ENCODE measurements at places on chromosomes 6 and 20.
A peak's percentile ranks its signal among the peaks of the same experiment; 100 is the strongest.

DNA sequence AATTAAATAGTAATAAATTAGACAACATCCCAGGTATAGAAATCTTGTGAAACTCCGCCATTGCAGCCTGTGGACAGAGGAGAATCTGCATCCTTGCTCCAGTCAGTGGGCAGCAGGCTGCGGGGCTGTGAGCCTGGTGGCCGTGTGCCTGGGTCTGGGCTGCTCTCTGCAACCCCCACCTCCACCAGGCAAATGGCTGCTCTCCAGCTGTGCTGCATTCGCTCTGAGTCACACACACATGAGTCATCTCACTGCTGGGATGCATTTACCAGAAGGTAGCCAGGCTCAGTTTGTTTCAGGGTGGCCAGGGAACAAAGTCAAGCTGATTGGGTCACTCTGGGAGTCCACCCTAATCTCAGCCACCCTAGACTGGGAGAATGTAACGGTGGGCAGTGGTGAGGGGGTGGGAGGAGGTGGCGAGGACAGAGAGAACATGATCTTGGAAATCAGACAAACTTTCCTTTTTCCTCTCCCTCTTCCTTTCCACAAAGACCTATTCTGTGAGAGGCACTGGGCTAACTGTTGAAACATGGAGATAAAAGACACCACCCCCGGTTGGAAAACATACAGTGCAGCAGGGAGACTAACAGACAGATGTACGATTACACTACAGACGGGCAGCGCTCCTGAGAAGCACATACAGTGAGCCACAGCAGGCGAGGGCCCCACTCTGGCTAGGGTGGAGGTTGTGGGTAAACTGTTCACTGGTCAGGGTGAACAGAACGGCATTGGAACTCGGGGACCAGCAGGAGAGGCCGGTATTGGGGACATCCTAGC lies 59.2 kb downstream of the TRAM2 start:
- DNase-seq: peak; percentile 98

DNA sequence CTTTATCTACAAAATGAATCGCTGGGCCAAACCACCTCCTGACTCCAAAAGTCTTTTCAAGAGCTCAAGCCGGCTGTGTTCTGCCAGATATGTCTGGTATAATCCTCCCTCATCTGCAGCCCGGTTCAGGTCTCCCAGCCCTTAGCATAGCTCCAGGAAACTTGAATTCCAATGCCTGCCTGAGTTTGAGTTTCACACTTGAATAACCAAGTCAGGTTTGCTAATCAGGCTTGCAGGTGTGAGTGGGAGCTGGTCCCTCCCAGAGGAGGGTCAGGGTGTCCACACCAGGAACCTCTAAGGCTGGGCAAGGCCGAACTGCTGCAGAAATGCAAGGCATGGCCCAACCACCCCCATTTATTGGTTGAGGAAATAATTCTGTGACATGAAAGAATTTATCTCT lies 96.6 kb downstream of the TMEM242 start:
- DNase-seq: peak; percentile 38

- no peak for DNase-seq
Measured at GRCh38 chr6:96032661-96033060, 16.9 kb downstream of the FUT9 start.

GRCh38 chr20:54736421-54736820 lies 261.0 kb downstream of the DOK5 start:
- DNase-seq: no peak

GRCh38 chr6:85127168-85127498 lies 322.8 kb upstream of the NT5E start:
- DNase-seq: no peak

- DNase-seq: peak; percentile 71
Measured at GRCh38 chr6:135853227-135853626, 1.7 kb downstream of the PDE7B start.

DNA sequence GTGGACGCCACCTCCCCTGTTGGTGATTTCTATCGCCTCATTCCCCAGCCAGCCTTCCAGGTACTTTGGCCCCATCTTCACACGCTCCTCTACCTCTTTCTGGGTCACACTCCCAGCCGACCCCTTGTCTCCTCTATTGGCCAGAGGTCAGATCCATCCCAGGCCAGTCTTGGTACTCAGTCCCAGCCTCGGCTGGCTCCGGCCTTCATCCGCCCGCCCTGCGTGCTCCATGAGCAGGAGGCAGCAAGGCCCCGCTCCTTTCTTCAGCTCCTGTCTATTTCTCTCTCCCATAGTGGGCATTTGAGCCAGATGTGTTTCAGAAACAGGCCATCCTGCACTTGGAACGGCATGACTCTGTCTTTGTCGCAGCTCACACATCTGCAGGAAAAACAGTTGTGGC lies 2.6 kb downstream of the SKIC2 start:
- DNase-seq: no peak

- DNase-seq: no peak
Measured at GRCh38 chr6:12318749-12319148, 28.6 kb downstream of the EDN1 start.

- DNase-seq: no peak
Measured at GRCh38 chr6:111939902-111940301, 66.7 kb upstream of the FYN start.

GRCh38 chr20:38108438-38108985 lies 56.6 kb downstream of the TGM2 start:
- peak; percentile 52 for DNase-seq

DNA sequence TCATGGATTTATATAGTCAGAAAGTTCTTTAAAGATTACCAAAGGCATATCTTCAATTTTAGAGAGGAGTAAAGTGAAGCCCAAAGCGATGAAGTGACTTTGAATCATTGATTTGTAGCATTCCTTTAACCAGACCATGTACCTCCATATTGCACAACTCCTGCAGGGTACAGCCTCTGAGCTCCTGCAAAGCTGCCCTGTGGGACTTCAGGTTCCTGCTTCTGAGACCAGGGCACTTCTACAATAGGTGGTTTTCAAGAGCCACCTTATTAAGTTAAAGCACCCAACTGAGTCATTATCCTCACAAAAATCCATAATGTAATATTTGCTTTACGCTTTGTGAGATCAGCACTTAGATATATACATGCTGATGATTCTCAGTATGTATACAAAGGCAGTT lies 270.7 kb upstream of the RGS17 start:
- no peak for DNase-seq

DNA sequence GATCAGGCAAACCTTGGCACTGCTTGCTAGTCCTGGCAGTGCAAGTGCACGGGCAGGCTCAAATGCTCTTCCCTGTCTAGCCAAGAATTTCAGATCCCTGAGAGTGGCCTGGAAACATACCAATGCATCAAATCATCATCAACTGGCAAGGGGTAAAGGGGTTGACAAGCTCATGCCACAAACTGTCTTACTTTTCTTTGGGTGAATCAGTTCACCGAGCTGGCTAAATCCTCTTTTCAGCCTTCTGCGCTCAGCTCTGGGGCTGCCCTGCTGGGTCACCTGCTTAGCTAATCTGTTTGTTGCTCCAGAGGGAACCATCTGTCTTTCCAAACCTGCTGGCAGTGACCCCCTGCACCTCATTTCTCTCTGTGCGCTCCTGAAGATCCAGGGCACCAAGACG lies 59.5 kb downstream of the LYRM4 start:
- DNase-seq: no peak

DNA sequence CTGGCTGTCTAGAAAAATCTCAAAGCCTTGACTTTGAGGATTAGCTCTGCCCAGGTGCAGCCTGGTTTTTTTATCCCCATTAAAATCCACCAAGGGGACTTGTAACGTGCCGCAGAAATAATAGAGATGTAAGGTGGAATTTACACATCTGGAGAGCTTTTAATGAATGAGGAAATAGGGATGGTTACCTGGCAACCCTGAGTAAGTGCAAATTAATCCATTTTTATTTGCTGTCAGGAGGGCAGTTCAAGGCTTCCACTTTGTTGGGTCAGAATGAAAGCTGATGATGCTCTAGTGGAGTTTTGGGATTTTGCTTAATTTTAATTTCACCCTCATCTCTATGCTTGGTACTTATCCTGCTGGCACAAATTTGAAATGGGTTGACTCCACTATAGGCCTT lies 163.4 kb upstream of the CEP162 start:
- no peak for DNase-seq

DNA sequence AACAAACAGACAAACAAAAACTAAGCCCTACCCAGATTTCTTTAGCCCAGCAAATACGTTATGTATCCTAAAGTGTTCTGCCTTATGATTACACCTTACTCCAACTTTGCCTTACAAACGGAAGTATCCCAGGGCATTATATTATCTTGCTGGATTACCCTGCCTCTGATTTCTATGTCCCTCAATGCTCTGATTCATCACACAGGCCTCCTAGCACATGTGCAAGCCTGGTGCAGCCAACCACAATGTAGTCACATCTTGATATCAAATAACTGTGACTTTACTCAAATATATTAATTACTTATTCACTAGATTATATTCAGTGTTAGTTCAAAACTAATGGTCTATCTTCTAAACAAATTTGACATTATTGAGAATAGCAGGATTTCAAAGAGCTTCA lies 598.6 kb downstream of the TBC1D32 start:
- DNase-seq: peak; percentile 0

GRCh38 chr20:54622333-54623295 lies 147.2 kb downstream of the DOK5 start:
- peak; percentile 14 for DNase-seq

DNA sequence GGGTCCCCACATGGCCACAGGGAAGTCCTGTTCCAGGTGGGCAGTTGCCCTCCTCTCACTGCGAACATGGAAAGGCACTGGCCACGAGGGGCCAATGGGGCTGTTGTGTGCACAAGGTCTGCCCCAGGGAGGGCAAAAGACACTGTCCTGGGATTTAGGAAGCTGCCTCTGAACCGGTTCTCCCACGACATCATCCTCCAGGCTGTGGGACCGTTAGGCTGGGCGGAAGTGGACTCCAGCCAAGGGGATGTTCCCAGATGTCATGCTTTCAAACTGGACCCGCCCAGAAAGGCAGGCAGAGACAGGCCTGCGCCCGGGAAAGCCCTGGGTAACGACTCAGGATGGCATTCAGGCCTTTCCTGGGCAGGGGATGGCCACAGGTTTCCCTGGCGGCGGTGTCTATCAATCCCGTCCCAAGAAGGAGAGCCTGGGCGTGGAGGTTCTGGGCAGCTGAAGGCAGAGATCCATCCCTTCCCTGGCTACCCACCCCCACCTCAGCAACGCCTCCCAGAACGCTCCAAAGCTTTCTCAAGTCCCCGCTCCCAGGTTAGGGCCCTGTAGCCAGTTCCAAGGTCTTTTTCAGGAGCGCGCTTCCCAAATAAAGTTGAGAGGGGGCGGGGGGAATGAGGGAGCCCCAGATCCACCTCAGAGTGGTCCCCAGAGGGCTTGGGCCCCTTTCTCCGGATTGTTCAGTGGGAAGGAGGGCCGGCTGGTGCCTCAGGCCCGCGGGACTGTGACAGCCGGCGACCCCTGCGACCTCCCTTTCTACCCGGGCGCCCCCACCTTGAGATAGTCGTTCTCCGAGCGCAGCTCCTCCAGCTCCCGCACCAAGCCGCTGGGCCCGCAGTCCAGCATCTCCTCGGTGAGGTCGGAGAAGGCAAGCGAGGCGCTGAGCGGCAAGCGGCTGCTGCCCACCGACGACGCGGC lies 13.8 kb upstream of the TLDC2 start:
- DNase-seq: peak; percentile 90

DNA sequence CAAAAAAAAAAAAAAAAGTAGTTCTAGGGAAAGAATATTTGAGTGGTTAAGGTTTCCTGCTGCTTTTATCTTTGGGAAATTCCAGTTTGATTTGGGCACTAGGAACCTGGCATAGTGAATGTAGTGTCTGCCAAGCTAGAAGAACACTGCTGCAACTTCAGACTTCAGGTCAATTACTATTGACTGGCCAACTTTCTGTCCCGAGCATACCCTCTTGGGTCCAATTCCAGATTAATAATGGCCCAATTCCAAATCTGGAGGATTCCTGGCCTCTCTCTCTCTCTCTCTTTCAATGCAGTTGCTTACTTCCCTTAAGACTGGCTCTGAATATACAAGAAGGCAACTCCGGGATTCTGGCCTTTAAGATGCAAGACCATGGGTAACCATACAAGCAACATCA lies 74.9 kb downstream of the ANKEF1 start:
- no peak for DNase-seq

DNA sequence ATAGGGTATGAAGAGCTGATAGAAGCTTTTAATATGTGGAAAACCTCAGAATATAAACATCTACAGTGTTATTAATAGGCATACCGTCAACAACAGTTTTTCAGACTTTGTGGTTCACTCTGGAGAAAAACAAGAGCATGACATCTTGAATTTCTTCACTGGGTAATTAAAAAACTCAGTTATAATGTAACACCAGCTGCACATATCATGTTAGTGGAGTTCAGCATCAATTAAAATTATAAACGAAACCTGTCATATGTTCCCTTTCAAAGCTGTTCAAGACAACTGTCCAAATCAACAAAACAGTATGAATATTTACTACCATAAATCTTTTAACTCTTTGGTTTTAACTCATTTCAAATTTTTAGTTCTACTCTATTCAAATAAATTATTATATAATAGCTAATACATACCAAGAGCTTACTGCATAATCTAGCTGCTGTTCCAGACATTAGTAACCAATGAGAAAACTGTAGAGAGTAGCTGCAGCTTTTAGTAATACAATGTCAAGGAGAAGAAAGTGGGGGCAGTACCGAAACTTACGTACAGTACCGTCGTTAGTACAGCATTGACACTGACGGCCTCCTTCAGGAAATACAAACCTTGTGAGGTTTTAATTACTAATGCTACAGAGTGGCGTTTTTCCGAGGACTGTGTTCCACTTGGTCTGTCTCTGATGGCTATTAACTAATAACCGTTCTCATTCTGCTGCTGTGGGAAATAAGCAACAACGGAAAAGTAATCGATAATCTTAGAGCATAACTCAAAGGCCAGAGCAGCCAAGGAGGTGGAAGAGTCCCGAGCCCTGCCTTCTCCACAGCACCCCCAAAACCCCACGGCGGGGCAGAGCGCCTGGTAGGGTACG lies 532 bp upstream of the PM20D2 start:
- peak; percentile 29 for DNase-seq

GRCh38 chr6:44072959-44073611 lies 54.2 kb downstream of the MRPL14 start:
- peak; percentile 88 for DNase-seq

DNA sequence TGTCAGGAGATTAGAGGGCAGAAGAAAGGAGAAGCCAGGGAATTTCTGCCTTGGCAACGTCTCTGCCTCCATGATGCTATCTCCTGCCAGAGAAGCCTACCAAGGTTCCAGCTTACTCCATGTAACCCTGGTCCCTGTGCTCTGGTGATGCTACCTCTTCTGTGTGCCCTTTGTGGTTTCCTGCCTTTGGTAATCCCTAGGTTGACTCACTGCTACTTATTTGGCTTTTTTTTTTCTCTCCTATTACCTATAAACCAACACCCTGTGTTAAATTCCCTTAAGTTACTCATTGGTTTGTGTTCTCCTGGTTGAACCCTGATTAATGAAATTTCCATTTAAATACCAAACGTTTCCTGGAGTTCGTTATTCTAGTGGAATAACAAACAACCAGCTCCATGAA lies 527.8 kb upstream of the FLRT3 start:
- no peak for DNase-seq

DNA sequence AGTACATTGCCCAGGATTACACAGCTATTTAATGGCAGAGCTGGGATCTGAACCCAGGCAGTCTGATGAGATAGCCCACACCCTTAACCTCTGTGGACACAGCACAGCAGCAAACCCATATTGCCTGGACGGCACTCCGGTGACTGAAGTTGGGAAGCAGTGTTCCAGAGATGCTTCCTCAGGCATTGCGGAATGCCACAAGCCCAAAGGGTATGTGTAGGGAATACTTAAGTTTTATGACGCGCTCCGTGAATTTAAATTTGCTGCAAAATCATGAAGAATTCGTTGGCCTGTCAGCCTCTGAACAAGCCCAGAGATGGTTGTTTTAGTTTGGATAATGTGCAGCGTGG lies 46.4 kb downstream of the PSMG4 start:
- DNase-seq: no peak
